Stimulated activated CD4-positive, alpha-beta T cell treated with anti-CD3 and anti-CD28 coated beads, TNF-alpha, amount 100 ng/mL, for 1 hour (primary cell): ENCODE measurements at places on chromosomes 6 and 20.

GRCh38 chr20:4090756-4091489, 75.6 kb upstream of the RNF24 start:
- no peak for DNase-seq

GRCh38 chr6:121838842-121839241, 403.4 kb downstream of the GJA1 start:
- DNase-seq, result no peak

DNA sequence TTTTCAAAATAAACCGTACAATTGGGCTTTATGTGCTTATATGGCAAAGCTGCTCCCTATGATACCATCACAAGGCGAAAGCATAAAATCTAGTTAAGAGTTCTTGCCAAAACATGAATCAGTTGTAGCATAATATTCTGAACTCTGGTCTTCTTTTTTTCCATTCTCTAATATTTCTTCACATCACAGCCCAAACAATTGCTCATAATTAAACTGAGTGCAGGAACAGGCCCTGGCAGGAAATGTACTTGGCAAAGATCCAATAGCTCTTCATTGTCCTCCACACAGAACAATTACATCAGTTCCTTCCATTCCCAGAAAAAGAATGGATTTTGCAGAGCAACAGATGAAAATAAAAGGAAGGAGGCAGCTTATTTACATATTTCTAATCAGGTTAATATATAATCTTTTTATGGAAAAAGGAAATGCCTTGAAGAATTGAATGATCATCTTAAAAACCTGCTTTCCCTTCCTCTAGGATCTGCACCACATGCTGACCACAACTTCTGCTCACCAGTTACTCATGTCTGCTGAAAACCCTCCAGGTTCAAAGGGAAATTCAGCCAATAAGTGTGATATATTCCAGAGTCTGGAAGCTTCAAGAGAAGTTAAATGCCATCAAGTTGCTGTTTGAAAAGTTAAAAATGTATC, 123.3 kb upstream of the COL21A1 start:
- no peak for DNase-seq

- no peak for DNase-seq
These were observed 2.5 kb upstream of the BPIFA1 start for GRCh38 chr20:33233129-33233774.

DNA sequence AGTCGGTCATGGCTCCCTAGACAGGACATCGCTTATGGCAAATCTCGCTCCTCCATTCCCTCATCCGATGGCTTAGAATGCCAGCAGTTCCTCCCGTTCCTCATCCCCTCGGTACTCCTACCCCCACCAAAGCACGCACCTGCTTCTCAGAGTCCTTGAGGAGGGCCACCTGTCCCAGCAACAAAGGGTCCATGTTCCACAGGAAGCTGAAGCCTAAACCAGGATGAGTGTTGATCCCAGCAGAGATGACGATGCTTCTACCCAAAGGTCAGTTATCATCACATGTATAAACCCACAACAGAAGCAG, 111.2 kb downstream of the THBS2 start:
- DNase-seq, result no peak

DNA sequence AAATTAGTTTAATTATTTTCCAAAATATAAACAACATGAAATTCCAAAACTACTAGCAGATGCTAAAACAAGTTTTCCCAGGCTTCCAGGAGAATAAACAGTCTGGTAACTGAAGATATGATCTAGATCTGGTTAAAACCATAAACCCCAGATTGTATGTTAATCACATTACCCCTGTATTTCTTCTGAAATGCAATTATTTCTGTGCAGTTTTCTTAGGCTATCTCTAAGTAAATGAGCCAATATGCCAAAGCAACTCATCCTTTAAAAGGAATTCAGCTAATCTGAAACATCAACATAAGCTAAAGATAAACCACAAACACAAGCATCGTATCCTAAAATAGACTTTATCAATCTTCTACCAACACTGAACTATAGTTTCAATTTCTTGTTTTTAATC, 44.6 kb upstream of the SENP6 start:
- no peak for DNase-seq

DNA sequence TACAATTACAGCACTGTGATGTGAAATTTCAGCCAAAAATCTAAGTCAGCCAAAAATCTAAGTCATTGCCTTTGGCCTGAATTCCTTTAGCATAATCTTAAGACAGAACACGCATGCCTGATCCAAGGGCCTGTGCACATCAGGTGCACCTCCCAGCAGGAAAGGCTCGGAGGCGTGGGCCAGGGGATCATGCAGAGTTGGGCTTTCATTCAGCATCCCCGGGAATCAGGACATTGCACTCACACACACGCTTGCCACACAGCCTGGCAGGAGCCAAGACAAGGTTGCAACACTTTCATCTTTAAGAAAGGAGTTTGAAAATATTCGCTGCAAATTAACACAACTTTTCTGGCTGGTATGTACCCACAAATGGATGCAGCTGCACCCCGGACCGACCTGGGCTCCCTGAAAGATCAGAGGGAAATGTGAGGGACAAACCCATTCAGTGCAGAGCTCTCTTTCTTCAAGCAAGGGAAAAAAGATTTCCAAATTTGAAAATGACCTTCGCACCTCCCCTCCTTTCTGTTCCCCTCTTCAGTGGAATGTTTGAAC, 48.8 kb downstream of the ERMARD start:
- no peak for DNase-seq

- no peak for DNase-seq
These were observed 109.0 kb downstream of the SULF2 start for GRCh38 chr20:47676219-47676721.

GRCh38 chr20:4569865-4570264, 151.8 kb upstream of the PRND start:
- no peak for DNase-seq

- no peak for DNase-seq
These were observed 28.1 kb upstream of the RALGAPA2 start for GRCh38 chr20:20740541-20740940.

DNA sequence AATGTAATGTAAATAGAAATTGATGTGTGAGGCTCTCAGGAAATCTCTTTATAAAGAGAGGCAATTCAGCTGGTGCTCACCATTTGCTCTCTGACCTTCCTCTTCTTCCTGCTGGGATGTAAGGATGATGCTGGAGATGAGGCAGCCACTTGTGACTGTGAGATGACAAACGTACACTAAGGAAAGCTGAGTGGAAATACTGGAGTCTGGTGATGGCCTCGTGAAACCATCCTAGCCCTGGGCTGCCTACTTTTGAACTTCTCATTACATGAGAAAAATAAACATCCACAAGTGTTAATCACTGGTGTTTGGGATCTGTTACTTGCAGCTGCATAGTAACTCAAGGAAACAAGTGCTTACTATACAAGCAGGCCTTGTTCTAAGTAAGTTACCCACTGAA, 114.9 kb upstream of the NHSL1 start:
- no peak for DNase-seq

GRCh38 chr6:116556814-116557415, 3.4 kb downstream of the CALHM4 start:
- no peak for DNase-seq

DNA sequence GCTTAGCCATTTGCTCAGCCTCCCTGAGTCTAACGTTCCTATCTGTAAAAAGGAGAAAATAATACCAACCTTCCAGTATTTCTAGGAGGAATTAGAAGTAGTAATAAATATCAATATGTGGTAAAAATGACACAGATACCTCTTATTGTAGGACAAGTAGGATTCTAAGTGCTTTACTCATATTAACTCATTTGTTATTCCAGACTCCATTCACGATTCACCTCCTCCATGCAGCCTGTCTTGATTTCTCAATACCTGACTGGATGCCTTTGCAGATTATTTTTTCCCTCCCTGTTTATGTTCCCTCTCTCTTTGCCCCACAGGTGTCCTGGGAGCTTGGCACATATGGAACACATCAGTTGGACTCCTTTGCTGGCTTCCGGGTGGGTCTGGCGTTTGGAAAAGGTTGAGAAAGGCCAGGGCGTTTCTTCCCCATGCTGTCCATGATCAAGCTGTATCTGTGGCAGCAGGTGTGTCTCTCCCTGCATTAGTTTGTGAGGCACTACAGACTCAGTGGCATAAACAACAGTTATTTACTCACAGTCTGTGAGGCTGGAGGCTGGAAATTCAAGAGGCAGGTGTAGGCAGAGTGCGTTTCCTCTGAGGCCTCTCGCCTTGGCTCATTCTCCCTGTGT, 10.7 kb upstream of the DUSP22 start:
- no peak for DNase-seq

DNA sequence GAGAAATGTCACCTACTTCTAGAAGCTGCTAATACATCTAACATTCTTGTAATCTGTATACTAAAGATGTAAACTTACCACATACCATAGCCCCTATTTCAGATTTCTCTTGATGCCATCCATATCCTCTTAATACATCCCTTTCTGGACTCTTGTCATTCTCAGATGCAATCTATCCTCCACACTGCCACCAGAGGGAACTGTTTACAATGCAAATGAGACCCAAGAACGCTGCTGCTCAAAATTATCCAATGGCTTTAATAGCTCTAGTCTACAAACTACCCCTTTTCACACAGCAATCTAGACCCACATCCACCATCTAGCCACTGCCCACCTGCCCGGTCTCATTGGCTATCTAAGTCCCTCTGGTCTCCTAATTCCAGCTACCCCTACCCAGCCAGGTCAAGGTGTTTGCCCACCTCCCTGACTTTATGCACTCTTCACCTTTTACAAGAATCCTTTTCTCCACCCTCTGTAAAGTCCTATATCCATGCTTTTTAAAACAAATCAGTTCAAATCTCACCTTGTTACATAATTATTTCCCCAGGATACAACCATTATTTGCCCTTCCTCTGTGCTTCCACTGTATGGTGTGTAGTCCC, 14.8 kb downstream of the FAXC start:
- DNase-seq, result no peak

- no peak for DNase-seq
These were observed 91.2 kb upstream of the SIRPA start for GRCh38 chr20:1803932-1804501.

- no peak for DNase-seq
These were observed 5.1 kb downstream of the PERP start for GRCh38 chr6:138101946-138102731.

- DNase-seq, result no peak
These were observed 330.8 kb downstream of the BCKDHB start for GRCh38 chr6:80437221-80437620.

DNA sequence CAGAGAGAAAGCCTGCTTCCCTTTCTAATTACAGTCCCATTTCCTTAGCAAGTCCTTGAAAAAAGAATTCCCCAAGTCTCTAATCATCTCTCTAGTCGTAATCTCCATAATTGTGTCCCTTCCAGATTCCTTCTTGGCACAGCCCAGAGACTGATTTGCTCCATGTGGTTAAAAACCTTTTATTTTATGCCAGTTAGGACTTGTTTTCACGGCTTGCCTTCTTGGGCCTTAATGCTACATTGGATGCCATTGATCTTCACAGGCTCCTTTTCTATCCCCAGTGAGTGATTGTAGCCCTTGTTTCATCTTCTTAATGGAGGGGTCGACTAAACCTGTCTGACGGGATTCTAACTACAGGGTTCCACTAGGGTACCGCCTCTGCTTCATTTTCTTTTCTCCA, 650.6 kb upstream of the ARID1B start:
- DNase-seq, result no peak

DNA sequence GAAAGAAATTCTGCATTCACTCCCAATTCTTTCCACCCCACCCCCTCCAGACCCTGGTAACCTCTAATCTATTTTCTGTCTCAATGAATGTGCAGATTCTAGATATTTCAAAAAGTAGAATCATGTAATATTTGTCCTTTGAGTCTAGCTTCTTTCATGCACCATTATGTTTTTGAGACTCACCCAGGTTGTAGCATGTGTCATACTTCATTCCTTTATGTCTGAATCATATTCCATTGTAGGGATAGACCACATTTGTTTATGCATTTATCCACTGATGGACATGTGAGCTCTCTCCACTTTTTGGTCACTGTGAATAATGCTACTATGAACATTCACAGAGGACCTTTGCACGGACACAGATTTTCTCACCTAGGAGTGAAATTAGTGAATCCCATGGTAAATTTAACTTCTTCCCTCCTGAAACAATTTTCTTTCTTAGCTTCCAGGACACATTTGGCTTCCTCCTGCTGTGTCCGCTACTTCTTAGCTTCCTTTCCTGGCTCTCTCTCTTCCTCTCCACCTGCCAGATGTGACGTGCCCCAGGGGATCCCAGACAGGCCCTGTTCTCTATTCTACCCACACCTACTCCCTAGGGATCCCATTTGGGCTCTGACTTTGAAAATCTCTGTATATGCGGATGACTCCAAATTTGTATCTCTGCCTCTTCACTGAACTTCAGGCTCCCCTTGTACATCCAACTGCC, 24.1 kb upstream of the ARFGEF2 start:
- no peak for DNase-seq

DNA sequence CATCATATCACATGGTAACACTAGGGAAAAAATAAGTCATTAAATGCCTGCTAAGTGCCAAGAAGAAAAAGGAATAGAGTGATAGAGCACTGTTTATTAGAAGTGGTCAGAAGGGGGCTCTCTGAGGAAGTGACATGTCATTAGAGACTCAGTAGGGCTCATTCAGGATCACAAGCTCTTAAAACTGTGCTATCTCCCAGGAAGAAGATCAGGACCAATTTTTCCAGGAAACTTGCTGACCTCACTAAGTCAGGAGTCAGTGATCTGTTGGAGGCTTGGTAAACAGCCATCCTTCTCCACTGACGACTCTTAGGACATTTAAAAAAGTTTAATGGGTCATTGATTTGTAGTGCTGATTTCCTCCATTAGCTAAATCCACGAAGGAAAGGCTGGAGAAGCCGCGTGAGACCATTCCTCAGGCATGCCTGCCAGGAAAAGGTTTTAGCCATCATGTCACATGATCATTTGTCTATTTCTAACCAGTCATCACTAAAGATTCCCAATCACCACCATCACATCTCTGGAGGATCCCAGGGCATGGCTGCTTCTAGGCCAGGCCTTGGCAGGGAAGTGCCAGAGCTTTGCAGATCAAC, 5.9 kb upstream of the PTPN1 start:
- DNase-seq, result no peak

GRCh38 chr6:20481281-20481680, 53.0 kb upstream of the CDKAL1 start:
- DNase-seq, result no peak

GRCh38 chr6:5132731-5133130, 47.6 kb downstream of the PPP1R3G start:
- no peak for DNase-seq

DNA sequence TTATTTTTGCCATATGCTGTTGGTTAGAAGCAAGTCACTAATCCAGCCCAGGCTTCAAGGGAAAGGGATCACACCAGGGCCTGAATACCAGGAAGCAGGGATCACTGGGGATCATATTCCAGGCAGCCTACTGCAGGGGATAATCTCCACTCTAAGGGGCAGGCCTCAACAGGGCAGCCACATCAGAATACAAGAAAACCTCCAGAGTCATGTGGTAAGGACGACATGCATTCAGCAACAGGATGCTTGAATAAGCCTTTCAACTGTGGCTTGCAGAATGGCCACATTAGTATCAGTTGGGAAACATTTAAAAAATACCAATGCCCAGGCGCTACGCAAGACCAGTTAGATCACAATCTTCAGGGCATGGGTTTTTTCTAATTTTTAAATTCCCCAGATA, 109.1 kb downstream of the LY86 start:
- no peak for DNase-seq

GRCh38 chr6:149366267-149366921, 33.7 kb upstream of the SUMO4 start:
- DNase-seq, result no peak
